ENCODE measurements at places on chromosomes 6 and 20.

DNA sequence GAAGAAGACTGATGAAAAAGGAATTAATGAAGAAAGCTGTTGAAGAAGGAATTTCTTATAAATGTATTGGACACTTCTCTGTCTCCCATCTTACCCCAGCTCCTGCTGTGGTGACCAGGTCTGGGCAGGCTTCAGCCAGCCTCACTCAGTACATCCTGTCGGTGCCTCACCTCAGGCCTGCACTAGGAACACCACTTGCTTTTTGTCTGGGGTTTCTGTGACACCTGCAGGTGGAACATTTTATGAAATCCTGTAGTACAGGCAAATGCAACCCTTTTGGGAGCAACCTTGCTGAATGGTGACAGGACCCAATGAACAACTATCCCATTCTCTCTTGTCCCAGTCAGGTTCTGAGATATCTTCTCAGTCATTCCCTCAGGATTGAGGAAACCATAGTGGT lies 129.7 kb downstream of the PRDM13 start:
- no peak for DNase-seq

GRCh38 chr6:24330137-24330732 lies 27.6 kb downstream of the DCDC2 start:
- no peak for DNase-seq

GRCh38 chr20:46731770-46732169 lies 22.3 kb downstream of the SLC2A10 start:
- DNase-seq = no peak

- DNase-seq = no peak
Measured at GRCh38 chr20:60009826-60010616, 51.8 kb downstream of the CDH26 start.
